ENCODE measurements at places on chromosomes 4 and X.
A peak's percentile ranks its signal among the peaks of the same experiment; 100 is the strongest.

GRCh38 chrX:143854006-143854405 lies 29.9 kb upstream of the UBE2NL start:
- DNase-seq, result no peak

- no peak for DNase-seq
Observed at GRCh38 chr4:132108784-132109183, 1040.3 kb upstream of the PCDH10 start.

GRCh38 chr4:108544481-108544880 lies 75.9 kb upstream of the RPL34 start:
- no peak for DNase-seq

DNA sequence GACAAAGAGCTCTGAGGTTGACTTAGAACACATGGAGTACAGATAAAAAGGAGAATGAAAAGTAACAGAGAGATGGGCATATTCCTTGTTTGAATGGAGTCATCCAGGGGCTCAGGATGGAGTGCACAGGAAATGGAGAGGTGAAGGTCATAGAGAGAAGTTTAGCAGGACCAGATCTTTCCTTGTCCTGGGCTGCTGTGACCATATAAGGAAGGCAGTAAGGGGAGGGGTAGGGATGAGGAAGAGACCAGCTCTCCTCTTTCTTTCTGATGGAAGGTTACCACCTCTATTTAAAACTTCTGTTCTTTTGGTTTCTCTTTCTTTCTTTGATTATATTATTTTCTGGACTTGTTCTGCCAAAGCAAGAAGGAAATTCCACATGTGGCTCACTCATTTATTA lies 27.0 kb downstream of the AR start:
- no peak for DNase-seq

DNA sequence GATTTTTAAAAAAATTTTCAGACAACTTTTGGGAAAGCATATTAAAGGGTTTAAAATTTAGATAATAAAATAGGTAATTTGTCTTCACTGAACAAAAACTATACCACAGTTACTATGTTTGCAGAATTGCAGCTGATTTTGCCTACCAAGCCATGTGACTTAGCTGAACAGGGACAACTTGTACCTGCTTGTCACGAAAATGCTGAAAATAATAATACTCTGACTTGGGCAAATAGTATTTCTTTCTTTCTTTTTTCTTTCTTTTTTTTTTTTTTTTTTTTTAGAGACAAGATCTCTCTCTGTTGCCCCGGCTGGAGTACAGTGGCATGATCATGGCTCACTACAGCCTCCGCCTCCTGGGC lies 225.2 kb upstream of the PPP1R2C start:
- no peak for DNase-seq

DNA sequence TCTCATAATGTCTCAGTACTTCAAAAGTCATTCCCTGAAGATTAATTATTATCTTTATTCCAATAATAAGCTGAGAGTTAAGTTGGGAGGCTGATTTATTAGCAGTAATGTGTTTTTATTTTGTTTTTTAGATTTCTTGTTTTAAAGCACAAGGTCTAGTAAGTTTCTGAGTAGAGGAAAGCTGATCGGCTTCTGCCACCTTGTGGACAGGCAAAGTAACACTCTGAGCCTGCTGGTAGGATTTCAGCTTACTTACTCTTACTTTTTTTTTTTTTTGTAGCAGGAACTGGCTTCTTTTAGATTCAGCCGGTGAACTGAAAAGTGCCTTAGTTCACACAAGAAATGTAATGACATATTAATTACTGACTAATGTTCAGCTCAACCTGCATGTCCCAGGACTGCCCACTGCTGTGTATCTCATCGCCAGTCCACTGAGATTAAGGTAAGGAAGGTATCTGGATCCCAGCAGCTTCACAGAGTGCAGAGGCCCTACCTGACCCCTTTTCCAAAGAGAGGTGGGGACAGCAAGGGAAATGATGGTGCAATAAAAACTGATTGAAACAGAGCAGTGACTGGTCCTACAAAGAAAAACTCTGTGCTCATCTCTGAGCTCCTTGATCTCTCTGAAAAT lies 126.5 kb downstream of the ADGRA3 start:
- peak; percentile 1 for DNase-seq

- DNase-seq, result no peak
Observed at GRCh38 chrX:56068274-56068758, 163.8 kb upstream of the KLF8 start.

DNA sequence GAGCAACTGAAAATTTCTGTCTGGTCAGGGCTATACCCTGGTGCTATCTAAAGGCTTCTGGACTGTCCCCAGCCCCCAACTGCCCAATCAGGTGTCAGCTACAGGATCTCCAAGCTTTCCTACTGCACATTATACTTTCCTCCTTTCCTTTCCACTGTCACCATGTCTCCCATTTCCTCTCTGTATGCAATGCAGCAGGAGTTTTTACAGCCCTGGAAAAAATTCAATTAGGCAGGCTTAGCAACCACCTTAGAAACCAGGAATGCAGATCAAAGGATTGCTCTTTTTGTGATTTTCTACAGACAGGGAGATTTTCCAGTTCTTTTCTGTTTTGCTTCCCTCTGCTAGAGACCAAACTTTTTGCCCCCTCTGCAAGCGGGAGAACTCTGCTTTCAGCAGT lies 6.0 kb upstream of the NAF1 start:
- no peak for DNase-seq

- DNase-seq, result no peak
Observed at GRCh38 chr4:151850791-151851213, 90.0 kb upstream of the GATB start.

DNA sequence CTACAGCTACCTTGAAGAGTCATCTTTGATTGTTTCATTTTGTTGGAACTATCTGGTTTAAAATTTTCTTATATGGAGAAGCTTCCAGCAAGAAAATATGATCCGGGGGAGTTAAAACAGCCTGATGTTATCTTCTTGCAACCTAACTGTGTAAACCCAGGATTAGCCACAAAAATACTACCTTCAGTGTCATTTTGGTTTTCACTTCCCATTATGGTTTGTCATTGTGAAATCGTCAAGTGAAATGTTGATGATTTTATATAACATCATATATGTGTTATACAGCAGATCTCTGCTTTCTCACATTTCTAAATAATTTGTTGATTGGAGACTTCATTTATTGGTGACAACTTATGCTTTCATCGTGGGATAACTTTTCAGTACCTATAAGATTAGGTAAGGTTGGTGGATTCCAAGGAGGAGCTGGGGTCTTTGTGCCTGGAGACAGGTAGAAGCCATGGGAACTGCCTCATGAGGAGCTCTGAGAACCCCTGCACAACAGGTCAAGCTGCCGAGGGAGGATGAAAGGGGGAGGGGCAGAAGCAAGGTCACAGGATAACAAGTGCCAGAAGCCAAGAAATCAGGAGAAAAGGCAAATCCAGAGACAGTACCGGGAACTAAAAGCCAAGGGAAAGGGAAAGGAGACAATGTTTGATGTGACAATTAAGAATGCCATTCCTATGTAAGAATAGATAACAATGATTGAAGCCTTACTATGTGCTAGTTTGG lies 7.2 kb downstream of the ARHGAP24 start:
- no peak for DNase-seq

GRCh38 chrX:68930542-68931317 lies 101.9 kb downstream of the EFNB1 start:
- no peak for DNase-seq

GRCh38 chr4:25638806-25639205 lies 16.8 kb upstream of the SLC34A2 start:
- no peak for DNase-seq

GRCh38 chr4:139966383-139966782 lies 187.6 kb downstream of the MAML3 start:
- no peak for DNase-seq

DNA sequence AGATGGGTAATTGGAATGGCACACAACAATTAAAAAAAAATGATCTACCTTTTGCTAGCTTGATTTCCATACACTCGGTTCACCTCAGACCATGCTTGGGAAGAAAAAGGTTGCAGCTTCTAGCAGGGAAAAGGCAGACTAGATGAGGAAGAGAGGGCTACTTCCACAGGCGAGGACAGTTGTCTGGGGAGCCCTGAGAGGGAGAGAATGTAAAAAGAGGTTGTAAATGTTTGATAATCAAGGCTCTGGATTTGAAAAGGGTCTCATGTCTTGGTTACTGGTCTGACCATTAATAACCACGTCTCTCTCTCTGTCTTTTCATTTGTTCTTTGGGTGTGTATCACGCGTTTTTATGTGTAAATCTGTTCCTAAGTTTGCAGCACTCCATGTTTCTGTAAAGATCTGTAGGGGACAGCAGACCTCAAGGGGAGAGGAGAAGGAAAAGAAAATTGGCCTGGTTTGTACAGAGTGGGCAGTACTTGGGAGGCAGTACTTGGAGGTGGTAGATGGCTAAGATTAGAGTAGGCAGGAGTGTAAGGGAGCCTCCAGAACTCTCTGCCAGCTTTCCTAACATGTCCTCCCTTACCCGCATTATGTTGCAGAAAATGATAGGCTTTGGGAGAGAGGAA lies 750 bp downstream of the ARMCX5 start:
- DNase-seq, result no peak

DNA sequence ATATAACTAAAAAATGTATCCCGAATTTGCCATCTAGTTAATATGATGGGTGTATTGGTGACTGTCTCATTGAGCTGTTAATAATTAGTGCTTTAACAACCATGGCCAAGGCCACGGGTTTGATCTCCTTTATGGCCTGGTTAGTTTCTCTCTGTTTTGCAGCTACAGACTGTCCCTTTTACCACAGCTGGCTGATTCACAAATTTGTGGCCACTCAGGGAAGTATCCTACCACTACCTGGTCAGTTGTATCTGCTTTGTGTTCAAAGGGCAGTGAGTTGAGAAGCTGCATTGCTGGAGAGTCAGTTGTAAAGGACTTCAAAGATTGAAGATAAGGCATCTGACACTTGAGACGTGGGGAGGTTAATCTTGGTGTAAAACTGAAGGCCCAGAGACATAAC lies 219.1 kb upstream of the BMP3 start:
- DNase-seq, result no peak

- no peak for DNase-seq
Observed at GRCh38 chrX:24566240-24566639, 80.9 kb downstream of the PCYT1B start.

DNA sequence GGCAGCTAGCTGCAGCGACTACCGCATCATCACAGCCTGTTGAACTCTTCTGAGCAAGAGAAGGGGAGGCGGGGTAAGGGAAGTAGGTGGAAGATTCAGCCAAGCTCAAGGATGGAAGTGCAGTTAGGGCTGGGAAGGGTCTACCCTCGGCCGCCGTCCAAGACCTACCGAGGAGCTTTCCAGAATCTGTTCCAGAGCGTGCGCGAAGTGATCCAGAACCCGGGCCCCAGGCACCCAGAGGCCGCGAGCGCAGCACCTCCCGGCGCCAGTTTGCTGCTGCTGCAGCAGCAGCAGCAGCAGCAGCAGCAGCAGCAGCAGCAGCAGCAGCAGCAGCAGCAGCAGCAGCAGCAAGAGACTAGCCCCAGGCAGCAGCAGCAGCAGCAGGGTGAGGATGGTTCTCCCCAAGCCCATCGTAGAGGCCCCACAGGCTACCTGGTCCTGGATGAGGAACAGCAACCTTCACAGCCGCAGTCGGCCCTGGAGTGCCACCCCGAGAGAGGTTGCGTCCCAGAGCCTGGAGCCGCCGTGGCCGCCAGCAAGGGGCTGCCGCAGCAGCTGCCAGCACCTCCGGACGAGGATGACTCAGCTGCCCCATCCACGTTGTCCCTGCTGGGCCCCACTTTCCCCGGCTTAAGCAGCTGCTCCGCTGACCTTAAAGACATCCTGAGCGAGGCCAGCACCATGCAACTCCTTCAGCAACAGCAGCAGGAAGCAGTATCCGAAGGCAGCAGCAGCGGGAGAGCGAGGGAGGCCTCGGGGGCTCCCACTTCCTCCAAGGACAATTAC lies 1.4 kb downstream of the AR start:
- no peak for DNase-seq

DNA sequence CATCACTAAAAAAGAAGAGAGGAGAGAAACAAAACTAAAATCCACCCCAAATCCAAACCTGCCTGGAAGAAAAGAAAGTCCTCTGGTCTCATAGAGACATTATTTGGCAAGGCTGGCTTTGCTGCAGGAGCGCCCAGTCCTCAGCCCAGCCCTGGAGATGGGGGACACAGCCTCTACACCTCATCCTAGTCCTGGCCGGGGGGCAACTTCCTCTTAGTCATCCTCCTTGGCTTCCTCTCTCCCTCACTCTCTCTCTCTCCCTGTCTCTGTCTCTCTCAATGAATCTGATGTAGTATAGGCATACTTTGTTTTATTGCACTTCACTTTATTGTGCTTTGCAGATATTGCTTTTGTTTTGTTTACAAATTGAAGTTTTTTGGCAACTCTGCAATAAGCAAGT lies 55.8 kb upstream of the MAGEB10 start:
- DNase-seq, result no peak

GRCh38 chrX:17442898-17443297 lies 67.9 kb downstream of the NHS start:
- no peak for DNase-seq

- DNase-seq, result no peak
Observed at GRCh38 chr4:130689181-130689580, 1593.2 kb downstream of the C4orf33 start.

DNA sequence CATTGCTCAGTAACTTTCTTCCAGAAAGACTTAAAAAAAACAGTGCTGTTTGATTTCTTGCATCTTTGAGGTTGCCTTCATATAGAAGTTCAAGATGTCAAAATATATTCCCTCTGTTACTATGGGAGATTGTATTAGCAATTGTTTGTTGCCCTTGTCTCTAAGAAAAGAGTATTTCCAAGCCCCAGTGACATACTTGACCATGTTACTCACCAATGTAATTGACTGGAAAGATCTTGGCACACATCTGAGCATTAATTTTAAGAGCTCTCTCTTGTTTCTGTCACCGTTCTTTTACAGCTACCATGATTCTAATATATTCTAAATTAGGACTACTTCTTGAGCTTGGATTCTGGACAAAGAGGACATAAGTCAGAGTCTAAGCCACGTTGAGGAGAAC lies 902.7 kb upstream of the EPHA5 start:
- DNase-seq, result no peak

DNA sequence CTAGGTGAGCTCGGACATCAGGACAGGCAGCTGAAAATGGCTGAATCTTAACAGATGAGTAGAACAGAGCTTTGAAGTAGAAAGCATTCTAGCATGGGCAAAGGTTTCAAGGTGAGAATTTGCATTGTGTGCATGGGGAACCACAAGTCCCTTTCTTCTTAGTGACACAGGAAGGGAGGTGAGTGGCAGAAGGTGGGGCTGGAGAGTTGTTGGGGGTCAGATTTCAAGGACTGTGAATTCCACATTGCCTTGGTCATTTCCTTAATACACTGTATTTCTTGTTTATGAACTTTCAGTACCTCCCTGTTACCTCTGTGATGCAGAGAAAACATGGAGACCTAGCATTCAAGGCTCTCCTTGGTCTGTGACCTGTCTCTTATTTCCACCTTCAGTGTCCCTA lies 4.1 kb downstream of the APEX2 start:
- DNase-seq, result no peak

All from activated CD4-positive, alpha-beta T cell treated with anti-CD3 and anti-CD28 coated beads for 4 hours (primary cell).